ENCODE measurements at places on chromosomes 16 and 17.

DNA sequence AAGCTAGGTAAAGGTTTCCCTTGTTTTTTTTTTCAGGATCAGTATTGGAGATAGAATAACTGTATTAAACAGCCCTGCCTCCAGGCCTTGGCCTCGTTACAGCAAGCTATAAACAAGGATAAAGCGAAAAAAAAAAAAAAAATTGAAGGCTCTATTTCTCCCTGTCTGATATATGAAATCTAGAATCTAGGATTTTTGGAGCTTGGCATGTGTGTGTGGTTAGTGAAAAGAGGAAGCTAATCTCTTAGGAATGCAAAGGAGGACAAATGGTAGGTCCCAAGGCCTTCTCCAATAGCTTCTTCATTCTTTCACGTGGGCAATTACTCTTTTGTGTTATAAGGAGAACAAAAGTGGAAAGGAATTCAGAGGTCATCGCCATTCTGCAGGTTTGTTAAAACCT lies 470.3 kb downstream of the TMEM114 start:
- DNase-seq = no peak

DNA sequence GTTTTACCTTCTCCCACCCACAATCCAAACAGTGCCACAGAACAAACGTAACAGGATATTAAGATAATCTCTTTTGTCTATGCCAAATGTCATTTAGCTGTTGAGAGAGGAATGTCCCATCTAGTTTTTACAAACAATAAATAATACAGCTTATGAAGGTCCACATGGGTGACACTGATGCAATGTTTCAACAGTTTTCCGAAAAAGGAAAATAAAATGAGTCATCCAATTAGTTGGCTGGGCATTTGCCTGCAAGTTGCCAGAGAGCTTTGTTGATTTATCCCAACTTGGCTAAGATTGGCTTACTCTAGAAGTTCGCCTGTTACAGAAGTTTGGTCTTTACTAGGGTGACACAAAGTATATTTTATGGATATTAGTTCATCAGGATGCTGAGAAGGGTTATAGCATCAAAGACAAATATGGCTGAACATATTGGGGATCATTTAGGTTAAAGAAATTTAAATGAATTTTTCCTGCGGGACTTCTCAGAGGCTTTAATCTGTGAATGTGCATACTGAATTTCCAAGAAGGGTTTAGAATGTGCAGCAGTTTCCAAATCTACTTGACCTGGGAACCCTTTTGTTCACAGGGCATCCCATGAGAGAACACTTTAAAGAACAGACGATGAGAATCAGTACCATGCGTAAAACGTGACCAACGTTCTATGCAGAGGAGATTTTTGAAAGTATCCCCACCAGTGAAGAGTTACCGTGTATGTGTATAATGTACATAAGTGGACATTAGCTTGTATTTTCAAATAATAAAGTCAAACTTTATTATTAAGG lies 73.1 kb downstream of the CDH13 start:
- DNase-seq = no peak

GRCh38 chr17:10192461-10192860 lies 5.9 kb downstream of the GAS7 start:
- DNase-seq = no peak

- DNase-seq = no peak
Measured at GRCh38 chr16:19089410-19089955, 22.1 kb downstream of the COQ7 start.

Data from ecto neural progenitor cell (in vitro differentiated cells).